ENCODE measurements at places on chromosomes 2 and 18.

DNA sequence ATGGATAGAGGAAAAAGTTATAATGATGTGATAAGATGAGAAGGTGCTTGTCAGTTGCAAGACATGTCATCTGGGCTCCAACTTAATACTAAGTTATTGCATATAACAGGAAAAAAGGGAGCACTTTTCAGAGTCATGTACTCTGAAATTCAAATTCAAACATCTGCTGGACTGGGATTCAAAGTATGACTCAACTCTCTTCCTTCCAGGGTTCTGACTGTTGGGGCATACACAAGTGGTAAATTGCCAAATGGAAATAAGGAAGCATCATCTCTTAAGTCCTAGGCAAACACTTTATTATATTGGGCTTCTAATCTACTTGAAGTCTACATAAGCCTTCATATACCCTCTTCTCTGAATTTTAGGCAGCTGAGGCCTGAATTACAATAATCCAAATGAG, 44.9 kb downstream of the ZBTB14 start:
- no peak for DNase-seq

DNA sequence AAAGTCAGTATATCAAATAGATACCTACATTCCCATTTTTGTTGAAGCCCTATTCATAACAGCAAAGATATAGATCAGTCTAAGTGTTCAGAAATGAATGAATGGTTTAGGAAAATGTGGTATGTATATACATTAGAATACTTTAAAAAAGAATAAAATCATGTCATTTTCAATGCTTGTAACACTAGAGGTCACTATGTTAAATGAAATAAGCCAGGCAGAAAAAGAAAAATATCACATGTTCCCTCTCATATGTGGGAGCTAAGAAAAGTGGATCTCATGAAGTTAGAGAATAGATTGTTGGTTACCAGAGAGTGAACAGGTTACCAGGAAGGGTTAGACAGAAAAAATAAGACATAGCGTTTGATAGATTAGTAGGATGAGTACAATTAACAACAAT, 1111.0 kb upstream of the SLC39A10 start:
- DNase-seq: no peak

DNA sequence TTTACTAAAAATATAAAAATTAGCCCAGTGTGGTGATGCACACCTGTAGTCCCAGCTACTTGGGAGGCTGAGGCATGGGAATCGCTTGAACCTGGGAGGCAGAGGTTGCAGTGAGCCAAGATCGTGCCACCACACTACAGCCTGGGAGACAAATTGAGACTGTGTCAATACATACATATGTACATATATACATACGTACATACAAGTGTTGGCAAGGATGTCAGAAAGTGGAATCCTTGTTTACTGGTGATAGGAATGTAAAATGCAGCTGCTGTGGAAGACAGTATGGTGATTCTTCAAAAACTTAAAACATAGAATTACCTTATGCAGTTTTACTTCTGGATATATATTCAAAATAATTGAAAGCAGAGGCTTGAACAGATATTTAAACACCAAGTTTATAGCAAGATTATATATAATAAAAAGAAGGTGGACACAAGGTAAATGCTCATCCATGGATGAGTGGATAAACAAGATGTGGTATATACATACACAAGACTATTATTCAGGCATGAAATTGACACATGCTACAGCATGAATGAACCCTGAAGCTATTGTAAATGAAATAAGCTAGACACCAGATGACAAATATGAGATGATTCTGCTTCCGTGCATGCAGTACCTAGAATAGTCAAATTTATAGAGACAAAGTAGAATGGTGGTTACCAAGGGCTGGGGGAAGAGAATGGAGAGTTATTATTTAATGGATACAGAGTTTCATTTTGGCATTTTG, 43.2 kb downstream of the CCDC138 start:
- no peak for DNase-seq

DNA sequence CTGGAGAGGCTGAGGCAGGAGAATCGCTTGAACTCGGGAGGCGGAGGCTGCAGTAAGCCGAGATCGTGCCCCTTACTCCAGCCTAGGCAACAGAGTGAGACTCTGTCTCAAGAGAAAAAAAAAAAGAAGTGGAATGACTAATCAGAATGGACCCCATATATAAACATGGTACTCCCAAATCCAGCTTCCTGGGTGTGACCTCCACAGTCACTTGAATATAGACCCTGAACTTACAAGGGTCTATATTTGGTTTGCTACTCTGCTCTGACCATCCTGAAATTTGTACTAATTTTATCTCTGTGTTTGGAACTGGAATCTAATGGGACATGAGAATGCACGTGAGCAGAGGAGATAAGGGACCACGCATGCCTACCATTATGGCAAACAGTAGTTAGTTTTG, 275.0 kb downstream of the TNS1 start:
- no peak for DNase-seq

Data from GM06990 (cell line).